ENCODE measurements at places on chromosomes 5 and 9.

DNA sequence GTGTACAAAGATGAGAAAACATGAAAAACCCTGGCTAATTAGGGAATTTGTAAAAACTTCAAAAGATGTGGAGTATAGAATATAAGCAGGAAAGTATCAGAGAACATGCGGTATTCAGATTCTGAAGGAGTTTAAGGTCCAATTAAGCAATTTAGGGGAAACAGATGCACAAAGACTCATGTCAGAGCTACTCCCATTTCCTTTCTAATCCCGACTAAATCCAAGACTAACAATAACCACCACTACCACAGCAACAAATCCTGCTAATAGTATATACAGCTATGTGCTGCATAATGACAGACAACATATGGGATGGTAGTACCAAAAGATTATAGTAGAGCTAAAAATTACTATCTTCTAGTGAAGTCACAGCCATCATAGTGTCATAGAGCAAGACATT is 102.1 kb downstream of the LURAP1L start:
- DNase-seq: no peak

GRCh38 chr5:39440192-39440957 is 15.6 kb upstream of the DAB2 start:
- no peak for DNase-seq

- no peak for DNase-seq
Observed at GRCh38 chr5:4044881-4045280, 449.2 kb downstream of the IRX1 start.

DNA sequence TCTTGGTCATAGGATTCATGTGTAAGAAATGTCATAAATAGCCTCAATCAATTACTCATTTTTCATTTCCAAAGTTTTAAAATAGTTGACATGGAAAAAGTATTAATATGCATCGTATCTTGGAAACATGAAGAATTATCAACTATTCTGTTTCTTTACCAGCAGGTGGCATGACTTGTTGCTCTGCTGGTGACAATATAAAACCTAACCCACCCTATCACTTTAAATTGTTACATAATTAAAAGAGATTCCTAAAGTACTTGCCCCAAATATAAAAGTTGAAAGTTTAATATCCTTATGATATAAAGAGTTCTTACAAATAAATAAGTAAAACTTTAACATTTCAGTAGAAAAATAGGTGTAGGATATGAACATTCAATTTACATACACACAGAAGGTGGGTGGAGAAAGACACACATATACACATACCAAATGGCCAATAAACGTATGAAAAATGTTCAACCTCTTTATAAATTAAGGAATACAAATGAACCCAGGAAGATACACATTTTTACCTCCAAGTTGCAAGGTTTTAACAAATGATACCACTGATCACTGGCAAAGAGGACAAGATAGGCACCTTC is 30.6 kb downstream of the MAP1B start:
- DNase-seq: no peak

DNA sequence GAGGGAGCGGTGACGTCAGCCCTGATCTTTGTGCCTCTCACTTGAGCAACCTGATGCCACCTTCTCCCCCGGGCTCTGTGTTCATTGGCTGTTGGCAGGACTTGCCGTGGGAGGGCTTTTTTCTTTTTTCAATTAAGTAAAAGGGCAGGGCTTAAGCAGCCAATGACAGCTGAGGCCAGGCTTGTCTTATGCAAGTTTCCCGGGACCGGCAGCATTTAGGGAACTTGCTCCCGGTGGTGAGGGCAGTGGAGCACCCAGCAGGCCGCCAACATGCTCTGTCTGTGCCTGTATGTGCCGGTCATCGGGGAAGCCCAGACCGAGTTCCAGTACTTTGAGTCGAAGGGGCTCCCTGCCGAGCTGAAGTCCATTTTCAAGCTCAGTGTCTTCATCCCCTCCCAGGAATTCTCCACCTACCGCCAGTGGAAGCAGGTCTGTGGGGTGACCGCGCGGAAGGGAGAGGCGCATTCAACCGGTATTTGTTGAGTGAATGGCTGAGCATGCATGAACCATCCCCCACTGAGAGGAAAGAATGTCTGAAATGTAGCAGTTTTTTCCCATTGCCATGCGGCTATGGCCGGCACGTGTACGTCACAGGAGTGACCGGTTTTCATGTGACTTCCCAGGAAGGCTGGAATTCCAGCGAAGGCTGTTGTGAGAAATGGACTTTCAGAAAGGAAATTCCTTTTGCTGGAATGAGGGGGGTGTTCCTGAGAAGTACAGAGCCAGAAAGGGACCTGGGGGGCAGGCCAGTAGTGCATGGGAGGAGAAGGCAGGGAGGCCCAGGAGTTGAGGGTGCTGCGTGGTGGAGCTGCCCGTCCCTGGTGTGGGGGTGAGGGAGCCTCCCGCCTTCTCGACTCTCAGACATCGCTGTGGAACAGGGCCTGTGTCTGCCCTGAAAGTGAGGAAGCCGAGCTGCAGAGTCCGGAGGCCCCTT is 29.0 kb downstream of the PTGES2 start:
- peak; percentile 99 for DNase-seq

DNA sequence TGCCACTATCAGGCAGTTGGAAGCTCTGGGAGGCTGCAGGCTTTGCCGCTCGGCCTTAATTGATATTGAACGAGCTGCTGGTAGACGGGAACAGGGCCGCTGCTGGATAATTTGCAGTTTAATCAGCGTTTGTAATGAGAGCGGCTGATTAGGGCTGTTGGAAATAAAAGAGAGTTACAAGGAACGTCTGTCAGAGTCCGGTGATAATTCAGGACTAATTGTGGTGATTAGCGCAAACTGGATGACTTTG is 68.2 kb upstream of the TBCA start:
- DNase-seq: peak; percentile 5

All from EL (cell line).